ENCODE measurements at places on chromosomes 4 and X.

DNA sequence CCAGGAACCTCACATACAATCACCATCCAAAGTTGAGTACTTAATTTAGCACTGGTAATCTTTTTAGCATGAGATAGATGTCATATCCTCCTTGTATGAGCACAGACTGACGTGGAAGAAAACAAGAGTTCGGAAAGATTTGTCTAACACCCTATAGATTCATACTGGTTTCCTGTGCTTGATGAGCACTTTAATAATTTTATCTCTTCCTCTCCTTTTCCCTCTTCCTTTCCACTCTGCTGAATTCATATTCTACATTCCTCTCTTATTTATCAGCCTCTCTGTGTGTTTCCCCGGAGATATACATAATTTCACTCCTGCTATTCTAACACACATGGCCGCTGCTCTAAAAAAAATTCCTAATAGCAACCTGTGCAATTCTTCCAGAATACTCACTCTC, 273.9 kb downstream of the AFF2 start:
- no peak for DNase-seq

- no peak for DNase-seq
These were observed 1.4 kb upstream of the FAM53A start for GRCh38 chr4:1685235-1686150.

DNA sequence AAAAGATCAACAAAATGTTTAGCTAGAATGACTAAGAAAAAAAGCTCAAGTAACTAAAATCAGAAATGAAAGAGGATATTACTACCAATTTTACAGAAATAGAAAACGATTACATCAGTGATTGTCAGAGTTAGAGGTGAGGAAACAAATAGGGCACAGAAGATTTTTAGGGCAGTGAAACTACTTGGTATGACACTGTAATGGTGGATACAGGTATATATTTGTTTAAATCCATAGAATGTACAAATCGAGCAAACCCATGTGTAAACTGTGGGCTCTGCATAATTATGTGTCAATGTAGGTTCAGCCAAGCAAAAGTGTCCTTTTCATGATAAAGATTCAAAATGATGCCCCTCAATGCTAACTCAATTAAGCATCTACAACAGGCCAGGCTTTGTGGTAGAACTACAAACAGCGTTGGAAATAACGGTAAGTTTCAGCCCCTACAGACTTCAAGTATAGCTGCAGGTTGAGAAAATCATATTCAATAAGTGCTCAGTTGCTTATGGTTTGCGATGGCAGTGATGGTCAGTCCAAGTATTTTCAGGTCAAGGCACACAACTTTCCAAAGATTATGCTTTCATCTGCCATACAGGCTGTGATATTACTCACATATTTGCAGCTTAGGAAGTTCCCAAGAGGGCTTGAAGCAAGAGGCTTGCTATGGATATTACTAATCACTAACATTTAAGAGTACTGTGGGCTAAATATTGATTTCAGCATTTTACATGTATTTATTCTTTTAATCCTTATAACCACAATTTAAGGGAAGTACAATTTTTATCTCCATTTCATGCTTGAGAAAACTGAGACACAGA, 158.6 kb downstream of the TET2 start:
- peak; percentile 62 for DNase-seq

DNA sequence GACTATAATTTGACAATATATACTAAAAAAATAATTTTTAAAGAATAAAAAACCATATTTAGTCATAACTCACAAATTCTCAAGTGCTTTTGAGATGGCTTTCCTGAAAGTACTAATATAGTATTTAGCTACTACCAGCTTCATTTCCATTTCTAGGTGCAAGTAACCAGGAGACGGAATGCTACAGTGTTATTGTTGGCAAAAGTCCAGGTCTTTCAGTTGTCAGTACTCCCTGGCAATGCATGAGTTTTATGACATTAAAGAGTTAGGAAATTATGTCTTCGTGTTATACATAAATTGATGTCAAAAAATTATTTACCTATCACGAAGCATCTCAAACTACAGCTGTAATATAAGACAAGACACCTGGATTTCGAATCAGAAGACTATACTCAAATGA, 45.0 kb downstream of the TMEM47 start:
- no peak for DNase-seq

DNA sequence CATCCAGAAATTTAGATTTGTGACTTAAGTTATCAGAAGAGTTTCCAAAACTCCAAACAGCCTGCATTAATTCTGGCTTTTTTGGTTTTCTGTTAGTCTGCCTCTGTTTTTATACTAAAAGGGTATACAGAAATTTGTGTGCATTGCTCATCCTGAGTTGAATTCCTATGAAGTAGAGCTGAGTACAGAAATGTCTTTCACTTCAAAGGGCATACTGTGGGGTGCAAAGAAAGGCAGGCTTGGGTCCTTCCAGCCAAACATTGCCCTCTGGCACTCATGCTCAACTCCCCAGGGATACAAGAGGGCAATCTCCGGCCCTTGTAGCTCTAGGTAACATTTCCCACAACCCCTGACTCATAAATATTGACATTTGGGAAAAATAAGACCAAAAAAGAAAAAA, 27.6 kb upstream of the TMEM184C start:
- no peak for DNase-seq

DNA sequence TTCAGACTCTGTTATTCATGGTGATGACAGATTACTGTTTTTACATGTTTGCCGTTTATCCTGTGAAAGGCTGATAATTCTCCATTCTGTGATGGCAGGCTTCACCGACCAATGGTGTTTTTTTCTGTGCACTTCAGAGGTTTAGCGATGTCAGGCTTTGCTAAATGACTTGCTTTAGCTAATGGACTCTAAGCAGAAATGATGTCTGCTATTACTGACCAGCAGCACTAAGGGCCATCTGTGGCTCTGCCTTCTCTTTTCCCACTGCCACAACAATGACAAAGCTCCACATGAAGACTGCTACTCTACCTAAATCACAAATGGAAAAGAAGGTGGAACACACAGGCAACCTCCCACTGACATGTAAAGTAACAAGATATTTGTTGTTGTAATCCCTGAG, 68.4 kb upstream of the ALB start:
- DNase-seq: no peak

DNA sequence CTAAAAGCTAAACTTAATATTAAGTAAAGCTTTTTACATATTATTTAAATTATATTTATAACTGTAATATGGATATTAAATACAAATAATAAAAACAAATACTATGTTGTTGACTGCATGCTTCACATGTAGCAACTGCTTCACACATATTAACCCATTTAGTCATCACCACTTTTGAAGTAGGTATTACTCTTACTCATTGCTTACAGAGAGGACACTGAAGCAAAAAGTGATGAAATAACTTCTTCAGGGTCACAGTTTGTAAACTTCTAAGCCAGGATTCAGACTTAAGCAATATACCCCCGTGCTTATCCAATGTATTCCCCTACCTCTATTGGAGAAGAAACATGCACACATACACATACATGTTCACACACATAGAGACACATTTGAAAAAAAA, 166.6 kb downstream of the DKK2 start:
- peak; percentile 54 for DNase-seq

DNA sequence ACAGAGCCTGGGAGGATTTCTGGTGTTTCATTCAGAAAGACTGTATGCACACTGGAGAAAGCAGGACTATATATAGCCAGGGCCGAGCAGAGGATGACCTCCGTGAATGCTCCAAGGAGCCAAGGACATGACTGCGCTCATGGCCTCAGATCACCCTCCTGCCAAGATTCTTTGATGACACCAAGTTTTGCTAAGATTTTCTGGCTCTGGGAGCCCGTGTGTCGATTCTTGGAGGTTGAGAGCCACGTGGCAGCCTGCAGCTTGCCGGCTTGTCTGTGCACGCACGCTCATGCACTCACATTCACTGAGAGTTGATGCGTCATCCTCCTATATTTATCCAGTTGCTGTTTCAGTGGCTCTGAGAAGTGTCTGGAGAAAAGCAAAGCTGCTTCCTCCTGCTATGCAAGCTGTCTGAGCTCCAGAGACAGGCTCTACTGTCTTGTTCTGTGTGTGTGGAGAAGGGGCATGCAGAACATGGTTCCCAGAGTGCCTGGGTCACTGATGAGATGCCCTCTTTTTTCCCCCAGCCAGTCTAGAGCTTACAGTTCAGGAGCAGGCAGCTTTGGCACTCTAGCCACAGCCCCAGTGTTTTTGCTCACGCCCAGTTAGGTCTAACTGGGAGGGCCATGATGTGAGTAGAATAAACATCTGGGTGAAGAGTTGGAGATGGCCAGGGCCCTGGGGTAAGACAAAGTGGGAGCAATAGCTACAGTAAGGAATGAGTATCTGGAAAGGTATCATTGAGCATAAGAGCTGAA, 64.9 kb upstream of the SCOC start:
- DNase-seq: peak; percentile 88

DNA sequence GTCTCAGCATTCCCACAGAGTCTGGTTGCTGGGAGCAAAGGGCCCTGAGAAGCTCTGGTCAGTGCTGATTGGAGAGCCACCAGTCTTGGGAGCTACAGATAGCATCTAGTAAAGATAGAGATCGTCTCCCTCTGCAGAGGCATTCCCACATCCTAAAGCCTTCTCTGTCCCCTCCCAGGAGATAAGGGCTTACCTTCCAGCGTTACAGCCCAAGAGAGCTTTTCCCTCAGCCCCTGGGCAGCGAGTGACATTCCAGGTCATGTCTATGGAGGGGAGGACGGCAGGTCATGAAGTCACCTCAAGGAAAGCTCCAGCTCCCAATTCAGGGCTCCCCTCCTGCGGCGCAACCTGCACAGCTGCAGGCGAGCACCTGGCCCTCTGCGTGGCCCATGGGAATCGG, 29.9 kb downstream of the CLDN34 start:
- no peak for DNase-seq

DNA sequence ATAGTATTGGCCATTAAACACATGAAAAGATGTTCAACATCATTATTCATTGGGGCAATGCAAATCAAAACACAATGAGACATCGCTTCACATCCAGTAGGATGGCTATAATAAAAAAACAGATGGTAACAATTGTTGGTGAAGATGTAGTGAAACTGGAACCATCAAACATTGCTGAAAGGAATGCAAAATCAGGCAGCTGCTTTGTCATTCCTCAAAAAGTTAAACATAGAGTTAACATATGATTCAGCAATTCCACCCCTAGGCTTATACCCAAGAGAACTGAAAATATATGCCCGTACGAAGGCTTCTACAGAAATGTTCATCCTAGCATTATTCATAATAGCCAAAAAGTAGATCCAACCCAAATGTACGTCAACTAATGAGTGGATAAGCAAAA, 144.0 kb upstream of the NAP1L5 start:
- DNase-seq: no peak

- peak; percentile 41 for DNase-seq
These were observed 33.8 kb upstream of the GPR174 start for GRCh38 chrX:79110731-79111130.

DNA sequence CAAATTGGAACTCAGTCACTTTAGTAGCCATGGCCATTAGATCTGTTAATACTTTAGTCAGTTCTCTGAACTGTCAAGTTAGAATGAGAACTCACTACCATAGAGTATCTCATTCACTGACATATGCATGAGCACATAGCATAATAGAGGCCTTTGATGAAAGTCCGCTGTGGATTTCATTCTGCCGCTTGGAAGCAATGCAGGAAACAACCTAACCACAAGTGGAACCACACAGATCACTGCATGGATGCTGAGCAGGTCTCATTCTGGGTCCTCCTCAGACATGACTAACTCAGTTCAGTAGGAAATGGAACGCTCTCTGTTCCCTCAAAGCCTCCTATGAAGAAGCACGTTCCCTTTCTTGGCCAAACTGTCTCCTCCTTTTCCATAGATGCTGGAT, 1624.8 kb upstream of the TENM3 start:
- DNase-seq: no peak

DNA sequence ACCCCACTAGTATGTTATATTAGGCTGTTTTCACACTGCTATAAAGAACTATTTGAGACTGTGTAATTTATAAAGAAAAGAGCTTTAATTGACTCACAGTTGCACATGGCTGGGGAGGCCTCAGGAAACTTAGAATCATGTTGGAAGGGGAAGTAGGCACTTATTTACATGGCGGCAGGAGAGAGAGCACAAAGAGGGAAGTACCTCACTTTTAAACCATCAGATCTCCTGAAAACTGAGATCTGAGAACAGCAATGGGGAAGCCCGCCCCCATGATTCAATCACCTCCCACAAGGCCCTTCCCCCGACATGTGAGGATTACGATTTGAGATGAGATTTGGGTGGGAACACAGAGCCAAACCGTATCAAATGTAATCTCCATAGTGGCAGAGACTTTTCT, 45.4 kb upstream of the XK start:
- peak; percentile 80 for DNase-seq

DNA sequence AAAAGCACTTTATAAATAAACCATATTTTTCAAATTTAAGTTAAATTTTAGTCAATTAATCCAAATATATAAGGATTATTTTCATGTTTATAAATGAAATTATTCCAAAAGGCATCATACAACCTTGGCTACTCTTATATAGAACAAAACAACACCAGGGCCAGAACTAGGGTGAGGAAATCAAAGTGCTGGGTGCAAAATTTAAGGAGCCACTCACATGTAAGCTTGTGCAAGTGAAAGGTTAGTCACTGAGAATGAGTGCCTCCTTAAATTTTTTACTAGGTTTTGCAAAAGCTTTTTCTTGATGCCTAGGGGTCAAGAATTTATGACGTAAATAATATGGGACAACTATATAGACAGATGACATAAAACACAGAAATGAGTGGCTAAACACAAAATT, 83.4 kb upstream of the COX18 start:
- peak; percentile 28 for DNase-seq

All from MV-4-11 (cell line).